ENCODE measurements at places on chromosomes 3 and 15.

GRCh38 chr3:179037351-179037750, 34.3 kb downstream of the ZMAT3 start:
- no peak for DNase-seq

GRCh38 chr3:140250010-140250855, 315.2 kb downstream of the CLSTN2 start:
- no peak for DNase-seq

DNA sequence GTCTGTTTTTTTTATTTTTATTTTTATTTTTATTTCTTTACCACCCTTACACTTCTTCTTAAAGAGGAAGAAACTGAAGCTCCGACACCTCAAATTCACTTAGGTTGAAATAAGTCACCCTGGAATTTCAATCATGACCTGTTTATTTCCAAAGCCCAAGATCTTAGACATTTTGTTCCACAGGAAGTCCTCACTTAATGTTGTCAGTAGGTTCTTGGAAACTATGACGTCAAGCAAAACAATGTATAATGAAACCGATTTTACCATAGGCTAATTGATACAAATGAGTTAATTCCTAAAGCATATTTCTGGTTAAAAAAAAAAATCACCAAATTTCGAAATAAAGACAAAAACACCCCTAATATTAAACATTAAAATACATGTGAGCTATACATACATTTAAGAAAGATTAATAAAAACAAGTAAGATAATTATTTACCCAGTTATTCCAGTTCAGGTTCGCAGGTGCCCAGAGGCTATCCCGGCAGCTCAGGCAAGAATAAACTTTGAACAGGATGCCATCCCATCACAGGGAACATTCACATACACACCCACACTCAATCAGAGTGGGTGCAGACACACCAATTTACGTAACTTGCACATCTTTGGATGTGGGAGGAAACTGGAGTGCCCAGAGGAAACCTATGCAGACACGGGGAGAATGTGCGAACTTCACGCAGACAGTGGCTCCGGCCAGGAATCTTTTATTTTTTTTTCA, 391.0 kb downstream of the RAP2B start:
- DNase-seq, result no peak

- no peak for DNase-seq
Observed at GRCh38 chr3:18745472-18745871, 320.3 kb upstream of the SATB1 start.

GRCh38 chr3:111541391-111541790, 606 bp upstream of the CD96 start:
- DNase-seq, result no peak

- DNase-seq, result no peak
Observed at GRCh38 chr3:38969317-38970235, 82.2 kb downstream of the SCN11A start.

- no peak for DNase-seq
Observed at GRCh38 chr15:58734859-58735258, 14.6 kb downstream of the ADAM10 start.

- DNase-seq, result no peak
Observed at GRCh38 chr3:154132777-154133375, 11.7 kb downstream of the ARHGEF26 start.
